ENCODE measurements at places on chromosomes 1 and 21.

GRCh38 chr1:157540160-157540748 is 12.1 kb downstream of the FCRL5 start:
- no peak for DNase-seq

GRCh38 chr1:117861694-117862093 is 67.7 kb downstream of the GDAP2 start:
- DNase-seq, result no peak

DNA sequence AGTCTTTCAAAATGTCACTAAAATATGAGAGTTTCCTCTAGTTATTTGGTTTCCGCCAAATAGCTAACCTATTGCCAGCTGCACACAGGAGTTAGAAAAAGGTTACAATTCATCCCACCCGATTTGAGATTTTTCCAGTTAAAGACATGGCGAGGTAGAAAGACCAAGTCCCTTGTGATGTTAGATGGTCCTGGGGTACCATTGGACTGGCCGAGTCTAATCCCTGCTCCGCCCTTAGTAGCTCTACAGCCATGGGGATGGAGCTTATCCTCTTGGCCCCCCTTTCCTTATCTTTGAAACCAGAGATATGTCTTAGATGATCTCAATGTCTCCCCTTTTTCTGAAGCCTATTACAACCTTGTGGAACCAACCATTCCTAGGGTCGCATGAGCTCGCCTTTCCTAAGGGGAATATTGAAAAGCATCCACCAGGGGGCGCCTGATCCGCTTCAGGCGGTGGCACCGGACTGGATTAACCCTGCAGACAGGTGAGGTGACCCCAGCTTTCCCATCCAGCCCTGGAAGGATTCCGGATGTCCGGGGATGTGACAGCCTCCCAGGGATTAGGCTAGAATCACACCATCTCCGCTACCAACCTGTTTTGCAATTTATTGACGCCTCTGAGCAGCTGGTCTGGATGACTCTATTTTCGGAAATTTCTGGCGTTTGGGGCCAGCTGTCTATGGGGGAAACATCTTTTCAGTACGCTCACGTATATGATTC is 68.3 kb upstream of the SIM2 start:
- peak; percentile 80 for DNase-seq

- DNase-seq, result peak; percentile 93
These were observed 9.6 kb upstream of the ADORA1 start for GRCh38 chr1:203117611-203118575.

DNA sequence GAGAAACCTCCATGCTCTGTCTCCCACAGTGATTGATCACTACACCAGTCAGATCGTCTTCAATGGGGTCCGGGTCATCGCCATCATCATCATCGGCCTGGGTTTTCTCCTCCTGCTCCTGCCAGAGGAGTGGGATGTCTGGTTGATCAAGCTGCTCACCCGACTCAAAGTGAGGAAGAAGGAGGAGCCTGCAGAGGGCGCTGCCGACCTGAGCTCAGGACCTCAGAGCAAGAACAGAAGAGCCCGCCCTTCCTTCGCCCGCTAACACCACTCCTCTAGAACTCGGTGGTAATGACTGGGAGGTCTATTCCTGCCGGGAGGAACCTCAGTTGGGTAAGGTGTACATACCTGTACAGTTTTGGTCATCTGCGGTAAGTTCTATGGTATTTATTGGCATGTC is 50.3 kb upstream of the COA6 start:
- DNase-seq, result peak; percentile 77

DNA sequence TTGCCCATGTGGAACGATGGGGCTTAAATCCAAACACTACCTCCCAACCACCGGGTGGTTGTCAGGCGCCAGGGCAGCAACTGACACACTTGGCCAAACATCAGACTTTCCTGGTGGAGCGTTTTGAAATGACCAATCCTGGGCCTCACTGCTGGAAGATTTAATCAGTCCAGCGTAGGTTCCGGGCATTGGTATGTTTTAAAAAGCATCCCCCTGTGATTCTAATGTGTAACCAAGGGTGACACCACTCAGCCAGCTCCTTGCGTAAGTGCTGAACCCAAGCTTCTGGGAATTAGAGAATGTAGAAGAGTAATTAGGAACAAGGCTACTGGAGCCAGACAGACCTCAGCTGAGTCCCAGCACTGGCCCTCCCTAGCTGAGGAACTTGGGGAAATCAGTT is 44.8 kb upstream of the KAZN start:
- no peak for DNase-seq

GRCh38 chr1:12143631-12144155 is 23.1 kb upstream of the TNFRSF1B start:
- DNase-seq, result no peak

GRCh38 chr1:37701051-37701450 is 8.7 kb downstream of the CDCA8 start:
- DNase-seq, result no peak

GRCh38 chr1:114902343-114902742 is 47.7 kb downstream of the SYCP1 start:
- no peak for DNase-seq

GRCh38 chr1:25543425-25544242 is at the start of gene LDLRAP1:
TSS of gene LDLRAP1 (plus strand) at chr1:25543606. CDS start at chr1:25543699, 93 bp downstream.
- peak; percentile 71 for DNase-seq

DNA sequence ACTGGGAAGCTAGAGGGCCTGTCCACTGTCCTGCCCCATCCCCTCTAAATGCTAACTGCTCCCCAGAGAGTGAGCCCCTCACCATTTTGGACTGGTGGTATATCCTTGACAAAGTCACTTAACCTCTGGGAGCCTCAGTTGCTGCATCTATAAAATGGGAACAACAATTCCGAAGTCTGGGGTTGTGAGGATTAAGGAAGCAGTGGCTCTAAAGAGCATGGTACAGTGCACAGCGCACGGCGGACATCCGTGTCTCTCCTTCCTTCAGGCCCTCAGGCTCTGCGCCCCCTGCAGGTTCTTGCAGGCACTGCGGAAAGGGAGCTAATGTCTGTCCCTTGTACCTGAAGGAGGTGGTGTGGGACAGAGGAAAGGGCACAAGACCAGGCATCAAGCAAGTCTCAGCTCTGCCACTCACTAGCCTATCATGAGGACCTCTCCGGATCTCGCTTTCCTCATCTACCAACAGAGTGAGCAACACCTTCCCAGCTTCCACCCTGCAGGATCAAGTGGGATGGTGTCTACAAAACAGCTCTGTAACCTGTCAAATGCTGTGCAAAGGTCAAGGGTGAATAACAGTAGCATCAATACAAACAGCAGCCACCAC is 20.1 kb downstream of the ECE1 start:
- peak; percentile 84 for DNase-seq

- DNase-seq, result no peak
These were observed 56.9 kb downstream of the PTPRF start for GRCh38 chr1:43587594-43587993.

GRCh38 chr21:38365521-38365920 is 108.7 kb downstream of the KCNJ15 start:
- peak; percentile 85 for DNase-seq

GRCh38 chr1:116556289-116557006 is 14.4 kb downstream of the CD58 start:
- no peak for DNase-seq

DNA sequence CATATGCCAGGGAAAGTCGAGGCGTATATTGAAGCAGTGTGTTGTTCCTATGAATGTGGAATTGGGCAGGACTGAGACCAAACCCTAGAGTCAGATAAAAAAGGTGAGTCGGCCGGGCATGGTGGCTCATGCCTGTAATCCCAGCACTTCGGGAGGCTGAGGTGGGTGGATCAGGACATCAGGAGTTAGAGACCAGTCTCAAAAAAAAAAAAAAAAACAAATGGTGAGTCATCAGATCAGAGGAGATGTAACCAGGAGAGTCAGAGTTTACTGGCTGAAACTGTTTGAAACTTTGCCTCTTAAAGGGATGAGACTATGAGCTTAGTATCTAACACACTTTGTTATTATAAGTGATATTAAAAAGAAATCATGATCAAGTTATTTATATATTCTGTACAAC is 26.4 kb upstream of the SYCP1 start:
- DNase-seq, result no peak

DNA sequence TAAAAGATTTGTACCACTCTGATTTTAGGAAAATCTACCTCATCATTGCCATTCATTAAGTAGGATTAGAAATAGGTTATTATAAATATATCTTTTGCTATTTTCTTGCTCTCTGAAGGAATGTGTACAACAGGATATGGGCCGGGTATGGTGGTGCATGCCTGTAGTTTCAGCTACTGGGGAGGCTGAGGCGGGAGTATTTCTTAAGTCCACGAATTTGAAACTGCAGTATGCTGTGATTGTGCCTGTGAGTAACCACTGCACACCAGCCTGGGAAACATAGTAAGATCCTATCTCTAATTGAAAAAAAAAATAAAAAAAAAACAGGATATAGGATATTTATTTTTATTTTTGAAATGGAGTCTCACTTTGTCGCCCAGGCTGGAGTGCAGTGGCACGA is 50.0 kb downstream of the CLIC4 start:
- DNase-seq, result no peak

- peak; percentile 89 for DNase-seq
These were observed 119.7 kb downstream of the HHAT start for GRCh38 chr1:210448297-210448892.

DNA sequence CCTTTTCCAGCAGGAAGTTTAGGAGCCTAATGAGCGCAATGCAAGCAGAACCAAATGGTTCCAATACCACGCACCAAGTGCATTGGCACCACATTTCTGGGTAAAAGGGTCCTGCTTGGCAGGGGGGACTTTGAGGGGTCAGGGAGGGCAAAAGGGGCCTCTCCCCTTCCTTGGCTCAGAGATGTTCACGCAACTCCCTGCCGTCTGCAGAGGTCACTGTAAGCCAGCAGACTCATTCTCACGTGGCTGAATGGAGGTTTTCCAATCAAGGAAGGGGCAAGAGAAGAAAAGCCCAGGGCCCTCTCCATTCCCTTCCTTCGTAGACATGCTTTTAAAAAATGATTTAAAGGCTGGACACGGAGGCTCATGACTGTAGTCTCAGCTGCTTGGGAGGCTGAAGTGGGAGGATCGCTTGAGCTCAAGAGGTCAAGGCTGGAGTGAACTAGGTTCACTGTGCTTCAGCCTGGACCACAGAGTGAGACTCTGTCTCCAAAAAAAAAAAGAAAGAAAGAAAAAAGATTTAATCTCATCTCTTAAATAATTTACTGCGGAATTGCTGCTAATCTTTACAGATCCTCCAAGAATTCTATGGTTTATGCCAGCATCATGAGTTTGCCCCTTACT is 80.3 kb downstream of the RUNX3 start:
- peak; percentile 30 for DNase-seq

DNA sequence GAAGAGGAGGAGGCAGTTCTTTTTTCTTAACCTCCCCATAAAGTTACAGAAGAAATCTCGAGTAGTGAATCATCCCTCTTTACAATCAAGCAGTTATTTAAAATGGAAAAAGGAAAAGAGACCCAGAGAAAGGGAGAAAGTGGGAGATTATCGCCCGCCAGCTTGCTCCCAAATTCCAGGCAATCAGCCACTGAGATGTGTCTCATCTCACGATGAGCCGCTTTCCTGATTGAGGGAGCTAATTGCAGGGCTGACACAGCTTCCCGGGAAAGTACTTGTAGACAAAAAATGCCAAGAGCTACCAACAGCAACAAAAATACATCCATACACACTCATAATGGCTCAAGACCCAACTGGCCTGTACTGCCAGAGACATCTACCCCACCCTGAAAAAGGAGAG is 191.6 kb upstream of the ZC3H12A start:
- no peak for DNase-seq

DNA sequence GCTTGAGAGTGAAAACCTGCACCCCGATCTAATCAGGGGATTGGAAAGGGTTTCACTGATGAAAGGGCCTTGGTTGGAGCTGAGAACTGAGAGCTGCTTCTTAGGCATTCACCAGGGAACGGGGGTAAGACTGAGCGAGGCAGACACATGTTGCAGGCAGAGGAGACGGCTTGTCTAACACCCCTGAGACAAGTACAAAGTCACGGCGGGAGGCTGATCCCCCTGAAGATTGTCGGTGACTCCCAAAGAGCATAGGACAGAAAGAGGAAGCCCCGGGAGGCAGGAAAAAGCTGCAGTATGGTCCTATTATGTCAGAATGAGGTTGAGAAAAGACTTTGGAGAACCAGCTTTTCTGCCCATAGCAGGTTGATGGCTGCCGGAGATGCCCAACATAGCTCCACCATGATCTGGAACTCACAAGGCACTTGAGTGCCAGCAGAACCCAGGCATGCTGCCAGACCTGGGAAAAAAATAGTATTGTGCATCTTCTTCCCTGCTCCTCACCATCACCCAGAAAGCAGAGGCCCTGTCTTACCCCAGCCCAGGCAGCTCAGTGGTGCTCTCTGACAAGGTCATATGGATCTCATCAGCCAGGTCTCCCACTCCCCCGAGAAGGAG is 463.9 kb upstream of the PROX1 start:
- DNase-seq, result no peak

DNA sequence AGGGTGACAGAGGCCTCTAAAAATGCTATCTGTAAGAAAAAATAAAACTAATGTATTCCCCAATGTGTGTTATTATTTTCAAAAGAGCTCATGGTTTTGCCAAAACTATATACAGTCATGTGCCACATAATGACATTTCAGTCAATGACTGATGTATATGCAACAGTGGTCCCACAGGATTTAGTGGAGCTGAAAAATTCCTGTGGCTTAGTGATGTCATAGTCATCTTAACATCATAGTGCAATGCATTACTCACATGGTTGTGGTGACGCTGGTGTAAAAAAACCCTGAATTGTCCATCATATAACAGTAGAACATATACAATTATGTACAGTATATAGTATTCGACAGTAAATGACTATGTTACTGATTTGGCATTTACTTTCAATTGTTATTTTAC is 172.4 kb downstream of the CACNA1E start:
- no peak for DNase-seq
